NCI-H510A (cell line): ENCODE measurements at places on chromosomes 5 and 9.
A peak's percentile ranks its signal among the peaks of the same experiment; 100 is the strongest.

DNA sequence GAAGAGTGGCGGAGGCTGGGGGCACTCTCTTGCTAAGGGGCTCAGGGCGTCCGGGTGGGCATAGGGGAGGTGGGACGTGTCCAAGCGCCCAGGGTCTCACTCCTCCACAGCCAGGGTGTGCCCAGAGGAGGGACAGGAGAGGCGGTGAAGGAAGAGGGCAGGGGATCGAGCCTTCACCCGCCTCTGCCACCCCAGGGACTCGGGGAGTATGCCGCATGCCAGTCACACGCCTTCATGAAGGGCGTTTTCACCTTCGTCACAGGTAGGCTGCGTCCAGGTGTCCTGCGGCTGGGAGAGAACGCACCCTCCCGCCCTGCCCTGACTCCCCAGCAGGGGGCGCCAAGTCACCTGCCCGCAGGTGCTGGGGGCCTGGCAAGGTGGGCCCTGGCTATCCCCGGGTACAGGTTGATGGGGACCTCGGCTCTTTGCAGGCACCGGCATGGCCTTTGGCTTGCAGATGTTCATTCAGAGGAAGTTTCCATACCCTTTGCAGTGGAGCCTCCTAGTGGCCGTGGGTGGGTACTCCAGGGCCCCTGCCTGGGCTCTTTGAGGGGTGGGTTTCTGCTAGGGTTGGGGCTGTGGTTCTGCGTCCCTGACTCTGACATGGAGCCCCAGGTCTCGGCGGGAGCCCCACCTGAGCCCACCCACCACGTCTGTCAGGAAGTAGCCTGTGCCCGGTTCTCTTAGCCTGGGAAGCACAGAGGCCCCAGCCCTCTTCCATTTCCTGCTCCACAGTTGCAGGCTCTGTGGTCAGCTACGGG lies 552 bp downstream of the TMEM141 start:
- peak; percentile 48 for DNase-seq

- no peak for DNase-seq
Observed at GRCh38 chr9:134488331-134489280, 153.0 kb upstream of the COL5A1 start.

GRCh38 chr9:89380437-89381307 lies 62.4 kb downstream of the SECISBP2 start:
- no peak for DNase-seq

- no peak for DNase-seq
Observed at GRCh38 chr9:421896-422295, 207.2 kb downstream of the DOCK8 start.

GRCh38 chr9:115328228-115328627 lies 210.3 kb upstream of the TNC start:
- DNase-seq, result no peak

DNA sequence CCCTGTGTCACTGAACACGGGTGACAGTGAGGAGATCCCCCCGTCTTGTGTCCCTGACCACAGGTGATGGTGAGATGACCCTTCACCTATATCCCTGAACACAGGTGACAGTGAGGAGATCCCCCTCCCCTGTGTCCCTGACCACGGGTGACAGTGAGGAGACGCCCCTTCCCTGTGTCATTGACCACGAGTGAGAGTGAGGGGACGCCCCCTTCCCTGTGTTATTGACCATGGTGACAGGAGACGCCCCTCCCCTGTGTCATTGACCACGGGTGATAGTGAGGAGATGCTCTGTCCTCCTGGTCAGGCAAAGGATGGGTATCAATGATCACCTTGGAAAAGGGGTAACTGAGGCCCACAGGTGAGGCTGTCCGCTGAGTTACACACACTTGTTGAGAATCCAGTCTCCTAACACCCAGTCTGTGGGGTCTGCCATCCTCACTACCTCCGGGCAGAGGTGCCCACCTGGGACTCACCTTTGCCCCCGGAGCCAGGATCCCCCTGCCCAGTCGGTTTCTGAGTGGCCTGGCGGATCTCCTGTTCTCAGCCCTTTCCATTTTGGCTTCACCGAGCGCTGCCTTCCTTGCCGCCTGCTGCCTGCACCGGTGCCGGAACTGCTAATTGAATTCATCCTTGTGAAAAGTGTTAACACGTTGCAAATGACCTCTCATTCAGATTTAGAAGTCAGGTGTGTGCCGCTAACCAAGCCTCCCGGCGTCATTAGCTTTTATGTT lies 68.2 kb upstream of the BARHL1 start:
- no peak for DNase-seq

DNA sequence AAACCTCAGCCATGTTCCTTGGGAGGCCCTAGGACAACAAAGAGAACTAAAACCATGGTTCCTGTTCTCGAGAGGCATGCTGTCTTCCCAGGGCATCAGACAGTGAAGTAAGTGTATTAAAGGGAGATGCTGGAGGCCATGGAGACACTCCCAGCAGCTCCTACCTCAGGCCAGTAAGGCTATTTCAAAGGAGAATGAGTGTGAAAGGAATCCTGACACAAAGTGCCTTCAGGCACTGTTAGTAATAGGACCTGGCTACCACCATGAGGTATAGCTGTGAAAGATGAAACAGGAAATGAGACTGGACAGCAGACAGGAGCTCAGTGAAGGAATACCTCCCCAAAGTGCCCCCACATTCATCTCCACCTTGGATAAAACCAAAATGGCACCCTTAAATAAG lies 71.0 kb downstream of the FANCC start:
- no peak for DNase-seq

DNA sequence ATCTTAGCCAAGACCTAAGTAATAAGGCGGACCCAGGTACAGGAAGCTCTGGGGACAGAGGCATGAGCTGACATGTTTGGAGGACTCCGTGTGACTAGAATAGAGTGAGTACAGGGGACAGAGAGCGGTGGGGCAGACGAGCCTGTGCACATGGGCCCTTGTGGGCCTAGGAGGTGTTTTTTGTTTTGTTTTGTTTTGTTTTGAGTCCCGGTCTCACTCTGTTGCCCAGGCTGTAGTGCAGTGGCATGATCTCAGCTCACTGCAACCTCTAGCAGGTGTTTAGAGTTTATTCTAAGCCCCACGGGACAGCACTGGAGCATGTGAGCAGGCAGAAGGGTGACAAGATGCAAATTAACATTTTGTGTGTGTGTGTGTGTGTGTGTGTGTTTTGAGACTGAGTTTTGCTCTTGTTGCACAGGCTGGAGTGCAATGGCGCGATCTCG lies 3.1 kb upstream of the EEIG1 start:
- no peak for DNase-seq

- DNase-seq, result no peak
Observed at GRCh38 chr5:34715711-34716110, 59.6 kb downstream of the RAI14 start.

DNA sequence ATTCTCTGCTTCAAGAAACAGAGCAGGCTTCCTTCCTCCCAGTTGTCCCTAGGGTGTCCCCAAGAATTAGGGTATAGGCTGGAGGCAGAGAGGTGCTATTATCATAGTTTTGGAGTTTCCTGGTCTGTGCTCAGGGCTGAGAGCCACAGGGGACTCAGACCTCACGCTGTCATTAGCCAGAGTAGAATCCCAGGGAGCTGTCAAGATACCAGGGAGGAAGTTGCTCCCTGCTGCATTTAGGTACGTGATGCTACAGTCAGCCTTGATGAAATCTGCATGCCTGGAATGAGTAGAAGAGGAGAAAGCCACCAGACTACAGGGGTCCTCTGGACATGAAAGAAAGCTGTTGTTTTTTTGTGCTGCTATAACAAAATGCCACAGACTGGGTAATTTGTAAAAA lies 273.2 kb downstream of the SH3GL2 start:
- DNase-seq, result no peak

GRCh38 chr9:32603914-32604852 lies 31.2 kb upstream of the NDUFB6 start:
- no peak for DNase-seq

GRCh38 chr9:136572003-136572827 lies 26.4 kb upstream of the NOTCH1 start:
- DNase-seq, result no peak

DNA sequence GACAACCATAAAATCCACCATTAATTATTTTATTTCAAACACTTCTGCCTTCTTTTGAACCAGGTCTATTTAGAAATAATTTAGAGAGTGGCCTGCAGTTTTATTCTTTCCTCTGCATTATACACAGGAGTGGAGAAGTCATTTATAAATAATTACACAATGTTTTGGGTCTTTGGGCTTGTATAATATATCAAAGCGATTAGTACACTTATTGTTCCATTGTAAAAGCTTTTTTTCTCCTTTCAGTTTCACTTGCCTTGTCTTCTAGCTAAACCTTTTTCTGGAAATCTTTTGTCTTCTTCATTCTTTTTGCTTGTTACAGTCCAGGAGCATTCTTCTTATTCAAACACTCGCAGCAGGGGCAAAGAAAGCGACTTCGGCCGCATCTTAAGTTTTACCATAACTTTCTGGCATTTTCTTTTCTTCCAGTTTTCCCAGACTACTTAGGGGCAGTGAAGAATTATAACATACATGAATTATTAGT lies 7.3 kb upstream of the NEUROG1 start:
- no peak for DNase-seq

- DNase-seq, result no peak
Observed at GRCh38 chr5:136435946-136436543, 70.7 kb upstream of the TRPC7 start.

DNA sequence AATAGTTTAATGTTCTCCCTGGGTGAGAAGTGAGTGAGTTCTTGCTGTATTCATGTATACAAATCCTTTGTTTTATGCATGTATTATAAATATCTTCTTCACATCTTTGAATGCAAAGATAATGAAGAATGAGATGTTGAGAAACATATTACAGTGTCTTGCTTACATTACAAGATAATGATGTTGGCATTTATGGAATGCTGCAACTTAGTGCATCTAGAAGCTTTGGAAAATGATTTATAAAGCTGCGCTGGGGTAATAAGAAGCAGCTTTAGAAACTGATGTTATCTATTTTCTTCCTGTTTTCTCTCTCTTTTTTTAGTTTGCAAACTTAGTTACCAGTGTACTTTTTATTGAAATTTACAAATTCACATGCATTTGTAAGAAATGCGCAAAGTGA lies 673.4 kb downstream of the KCTD16 start:
- DNase-seq, result no peak
